ENCODE measurements at places on chromosomes 16 and 17.

DNA sequence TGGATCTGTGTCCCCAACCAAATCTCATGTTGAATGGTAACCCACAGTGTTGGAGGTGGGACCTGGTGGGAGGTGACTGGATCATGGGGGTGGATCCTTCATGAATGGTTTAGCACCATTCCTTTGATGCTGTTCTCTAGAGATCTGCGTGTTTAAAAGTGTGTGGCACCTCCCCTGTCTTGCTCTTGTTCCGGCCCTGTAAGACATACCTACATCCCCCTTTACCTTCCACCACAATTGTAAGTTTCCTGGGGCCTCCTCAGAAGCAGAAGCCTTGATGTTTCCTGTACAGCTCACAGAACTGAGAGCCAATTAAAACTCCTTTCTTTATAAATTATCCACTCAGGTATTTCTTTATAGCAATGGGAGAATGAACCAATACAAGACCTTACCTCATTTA is 257.7 kb downstream of the XYLT1 start:
- DNase-seq: no peak

GRCh38 chr16:30715750-30716445 is 16.9 kb downstream of the SRCAP start:
- no peak for DNase-seq

- no peak for DNase-seq
Observed at GRCh38 chr16:87664792-87665191, 62.5 kb downstream of the JPH3 start.

DNA sequence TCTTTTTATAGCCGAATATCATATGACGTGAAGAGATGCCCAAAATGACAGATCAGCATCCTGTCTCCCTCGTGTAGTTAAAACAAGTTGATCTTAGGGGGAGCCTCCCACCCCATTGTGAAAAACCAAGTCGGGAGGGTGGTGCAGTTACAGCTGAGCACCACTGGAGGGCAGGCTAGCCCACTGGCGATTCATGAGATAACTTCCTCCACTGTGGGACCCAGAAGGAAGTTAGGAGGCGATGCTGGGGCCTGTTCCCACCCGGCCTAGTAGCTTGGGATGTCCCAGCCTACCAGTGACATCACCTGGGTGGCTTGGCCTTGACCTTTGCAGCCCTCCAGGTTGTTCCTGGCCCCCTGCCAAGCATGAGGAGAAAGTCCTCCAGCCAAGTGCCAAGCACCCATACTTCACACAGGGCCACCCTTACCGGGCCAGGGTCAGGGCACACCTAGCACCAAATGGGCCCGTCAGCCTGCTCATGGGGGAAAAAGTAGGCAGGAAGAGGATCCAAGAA is 8.1 kb upstream of the CPNE2 start:
- peak; percentile 29 for DNase-seq

- DNase-seq: no peak
Observed at GRCh38 chr16:27220991-27221390, 17.7 kb downstream of the KDM8 start.

Measured in NCI-H774 (cell line).